ENCODE measurements at places on chromosomes 12 and 14.

DNA sequence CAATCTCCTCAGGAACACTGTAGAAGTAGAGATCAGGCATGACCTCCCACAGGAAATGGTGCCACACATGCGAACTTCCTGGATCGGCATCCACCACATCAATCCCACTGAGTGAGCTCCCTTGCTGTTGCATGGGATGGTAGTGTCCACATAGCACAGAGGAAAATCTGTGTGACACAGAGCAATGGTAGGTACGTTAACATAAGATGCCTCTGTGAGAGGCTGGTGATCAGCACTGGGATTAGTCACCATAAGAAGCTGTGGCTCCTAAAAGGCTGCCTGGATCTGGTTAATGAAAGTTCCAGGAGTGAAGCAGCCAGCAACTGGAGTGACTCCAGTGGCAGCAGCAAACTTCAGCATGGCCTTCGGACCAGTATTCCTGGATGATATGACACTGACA lies 21.8 kb downstream of the WDHD1 start:
- DNase-seq, result no peak

DNA sequence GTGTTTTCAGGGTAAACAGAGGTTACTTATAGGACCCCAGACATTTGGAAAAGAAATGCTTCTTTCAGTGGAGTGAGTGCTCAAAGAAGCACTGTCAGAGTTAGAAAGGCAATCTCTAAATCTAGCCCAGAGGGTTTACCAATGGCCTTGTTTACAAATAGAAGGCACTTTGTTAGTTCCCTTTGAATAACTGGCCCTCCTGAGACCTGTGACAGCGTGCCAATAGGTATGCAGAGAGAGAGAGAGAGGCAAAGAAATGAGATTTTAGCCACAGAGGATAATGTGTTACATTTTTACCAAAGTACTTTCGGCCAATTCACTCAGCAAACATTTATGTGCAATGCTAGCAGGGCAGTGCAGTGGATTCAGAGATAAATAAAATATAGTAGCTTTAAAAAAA lies 41.9 kb downstream of the TPH2 start:
- no peak for DNase-seq

DNA sequence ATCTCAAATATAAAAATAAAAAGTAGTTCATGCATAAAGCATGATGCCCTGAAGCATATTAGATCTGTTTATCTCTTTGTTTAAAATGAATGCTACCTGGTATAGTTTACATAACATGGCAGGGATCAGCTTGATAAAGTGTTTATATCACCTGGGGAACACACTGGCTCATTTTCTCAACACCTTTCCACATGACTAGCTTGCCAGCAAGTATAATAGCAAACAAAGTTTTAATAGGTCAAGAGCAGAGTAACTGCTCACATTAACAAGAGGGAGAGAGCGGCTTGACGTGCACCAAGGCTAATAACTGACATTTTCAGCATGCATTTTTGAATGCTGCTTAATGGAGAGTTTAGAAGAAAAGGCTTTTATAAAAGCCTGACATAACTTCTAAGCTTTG lies 246.4 kb downstream of the EGLN3 start:
- no peak for DNase-seq

DNA sequence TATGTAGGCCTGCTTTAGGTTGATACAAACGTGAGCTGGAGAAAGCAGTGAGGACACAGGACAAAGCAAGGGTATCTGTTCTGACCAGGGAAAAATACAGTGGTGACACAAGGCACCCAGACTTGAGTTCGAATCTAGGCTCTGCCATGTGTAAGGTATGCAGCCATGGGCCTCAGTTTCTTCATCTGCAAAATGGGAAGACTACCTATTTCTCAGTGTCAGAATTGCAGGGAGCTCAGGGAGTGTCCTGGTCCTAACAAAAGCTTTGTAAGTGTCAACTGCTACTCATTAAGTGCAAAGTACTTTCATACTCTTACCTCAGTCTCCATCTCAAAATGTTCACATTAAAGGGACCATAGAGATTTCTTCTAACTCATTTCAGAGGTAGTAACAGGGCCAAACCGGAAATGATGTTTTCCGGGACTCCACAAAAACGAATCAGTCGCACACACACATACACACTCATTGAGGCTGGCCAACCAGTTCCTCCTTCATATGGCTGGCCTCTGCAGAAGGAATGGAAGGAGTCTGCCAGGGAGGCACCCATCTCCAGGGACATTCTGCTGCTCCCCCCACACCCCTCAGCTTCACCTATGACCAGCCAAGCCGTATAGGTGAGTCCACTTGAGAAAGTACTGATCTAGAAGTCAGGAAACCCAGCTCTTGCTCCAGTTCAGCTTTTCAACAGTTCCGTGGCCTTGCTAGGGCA lies 7.8 kb downstream of the CTDSP2 start:
- DNase-seq, result peak; percentile 31

DNA sequence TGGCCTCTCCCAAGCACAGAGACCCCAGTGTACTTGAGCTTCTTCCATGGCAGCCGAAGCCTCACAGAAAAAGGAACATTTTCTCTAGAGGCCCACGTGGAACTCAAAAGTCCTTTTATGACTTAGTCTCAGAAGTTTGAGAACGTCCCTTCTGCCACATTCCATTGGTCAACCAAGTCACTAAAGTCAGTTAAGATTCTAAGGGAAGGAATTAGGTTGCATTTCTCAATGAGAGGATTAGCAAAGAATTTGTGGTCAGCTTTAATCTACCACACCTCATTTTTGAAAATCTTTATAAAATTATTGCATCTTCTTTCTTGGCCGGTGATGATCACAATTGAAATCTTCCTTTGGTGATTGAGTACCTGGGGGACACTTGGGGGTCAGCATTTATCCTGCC lies 279.9 kb upstream of the TBX3 start:
- no peak for DNase-seq

DNA sequence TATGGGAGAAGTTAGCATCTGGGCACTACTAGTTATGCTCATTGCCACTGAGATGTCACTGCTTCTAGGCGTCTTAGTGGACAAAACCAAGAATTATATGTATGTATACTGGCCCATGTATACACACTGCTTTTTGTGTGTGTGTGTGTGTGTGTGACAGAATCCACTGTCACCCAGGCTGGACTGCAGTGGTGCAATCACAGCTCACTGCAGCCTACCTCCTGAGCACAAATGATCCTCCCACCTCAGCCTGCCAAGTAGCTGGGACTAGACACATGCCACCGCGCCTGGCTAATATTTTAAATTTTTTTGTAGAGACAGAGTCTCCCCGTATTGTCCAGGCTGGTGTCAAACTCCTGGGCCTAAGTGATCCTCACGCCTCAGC lies 25.2 kb downstream of the LIMA1 start:
- DNase-seq, result no peak

- DNase-seq, result no peak
These were observed 489.9 kb downstream of the BCL11B start for GRCh38 chr14:98782062-98782461.

DNA sequence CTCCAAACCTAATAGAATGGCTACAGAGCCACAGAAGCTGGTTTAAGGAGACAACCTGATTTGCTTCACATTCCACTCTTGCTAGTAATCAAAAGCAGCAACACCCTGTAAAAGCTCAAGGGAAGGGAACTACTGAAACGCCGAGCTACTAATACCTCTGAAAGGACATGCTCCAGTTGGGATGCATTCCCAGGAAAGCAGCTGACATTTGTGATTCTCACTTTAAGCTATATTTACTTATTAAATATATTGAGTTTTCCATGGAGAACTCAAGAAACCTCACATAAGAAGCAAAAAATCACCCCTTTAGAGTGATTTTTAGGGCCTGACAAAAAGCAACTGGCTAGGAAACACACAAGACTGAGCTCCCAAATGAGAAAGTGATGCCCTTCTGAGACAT lies 1073.0 kb upstream of the FLRT2 start:
- no peak for DNase-seq

GRCh38 chr12:24424889-24425600 lies 475.6 kb upstream of the SOX5 start:
- no peak for DNase-seq

GRCh38 chr12:543114-543451 lies 83.3 kb downstream of the B4GALNT3 start:
- no peak for DNase-seq

DNA sequence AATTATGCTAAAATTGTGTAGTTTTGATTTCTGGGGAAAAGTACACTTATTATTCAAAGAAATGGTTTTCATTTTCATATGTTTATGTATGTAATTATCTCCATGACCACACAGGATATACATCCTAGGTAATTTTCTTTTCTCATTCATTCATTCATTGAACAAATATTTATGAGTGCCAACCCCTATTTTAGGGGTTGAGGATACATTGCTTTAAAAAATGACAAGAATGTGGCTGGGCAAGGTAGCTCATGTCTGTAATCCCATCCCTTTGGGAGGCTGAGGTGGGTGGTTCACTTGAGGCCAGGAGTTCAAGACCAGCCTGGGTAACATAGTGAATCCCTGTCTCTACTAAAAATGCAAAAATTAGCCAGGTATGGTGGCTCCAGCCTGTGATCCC lies 40.9 kb downstream of the SGPP1 start:
- DNase-seq, result no peak

- DNase-seq, result peak; percentile 64
These were observed 26.5 kb upstream of the TAMALIN start for GRCh38 chr12:51980051-51980808.

DNA sequence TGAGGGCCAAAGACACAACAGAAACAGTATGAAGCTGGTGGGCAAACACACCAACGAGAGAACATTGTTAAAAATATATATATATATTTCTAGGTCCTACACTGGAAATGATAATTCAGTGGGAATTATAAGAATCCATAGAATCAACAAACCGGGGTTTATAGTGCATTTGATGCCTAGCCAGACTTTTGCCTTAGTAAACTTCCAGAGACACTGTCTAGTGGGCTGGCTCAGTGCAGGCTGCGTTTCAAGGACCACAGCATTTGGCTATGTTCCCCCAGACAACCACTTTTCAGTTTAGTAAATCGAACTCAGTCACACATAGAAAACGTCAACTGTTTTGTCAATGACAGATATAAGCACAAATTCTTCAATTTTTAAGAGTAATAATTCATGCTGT lies 41.9 kb downstream of the SLC38A4 start:
- no peak for DNase-seq

DNA sequence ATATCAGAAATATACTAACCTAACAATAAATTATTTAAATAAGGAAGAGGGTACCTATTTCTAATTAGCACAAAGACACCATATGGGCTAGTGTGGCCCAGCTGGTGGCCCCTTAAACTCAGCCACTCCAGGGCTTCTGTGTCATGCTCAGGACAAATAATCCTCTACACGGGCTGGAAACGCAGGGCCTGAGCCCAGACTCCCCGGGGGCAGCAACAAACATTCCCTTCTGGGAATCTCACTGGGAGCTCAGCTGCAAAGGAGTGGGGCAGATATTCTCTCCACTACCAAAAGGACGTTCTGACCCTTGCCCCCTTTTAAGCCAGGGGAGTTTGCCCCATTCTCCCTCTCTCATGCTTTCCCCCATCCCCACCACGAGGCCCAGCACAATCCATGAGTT lies 43.7 kb upstream of the ELK3 start:
- DNase-seq, result no peak

Data from central memory CD4-positive, alpha-beta T cell (primary cell).